Fibroblast of lung (primary cell): ENCODE measurements at places on chromosomes 3 and 15.

GRCh38 chr3:59285560-59285959 lies 235.7 kb upstream of the CFAP20DC start:
- H3K27ac ChIP-seq = no peak overlapping the region
- no peaks in the 10 kb centered on the region for H3K36me3 ChIP-seq
- no peak for DNase-seq
- no peak overlapping the region for H3K4me3 ChIP-seq

GRCh38 chr3:18679238-18679637 lies 254.1 kb upstream of the SATB1 start:
- H3K27me3 ChIP-seq = no peaks in the 10 kb centered on the region
- H3K27ac ChIP-seq = no peak overlapping the region
- DNase-seq = no peak

DNA sequence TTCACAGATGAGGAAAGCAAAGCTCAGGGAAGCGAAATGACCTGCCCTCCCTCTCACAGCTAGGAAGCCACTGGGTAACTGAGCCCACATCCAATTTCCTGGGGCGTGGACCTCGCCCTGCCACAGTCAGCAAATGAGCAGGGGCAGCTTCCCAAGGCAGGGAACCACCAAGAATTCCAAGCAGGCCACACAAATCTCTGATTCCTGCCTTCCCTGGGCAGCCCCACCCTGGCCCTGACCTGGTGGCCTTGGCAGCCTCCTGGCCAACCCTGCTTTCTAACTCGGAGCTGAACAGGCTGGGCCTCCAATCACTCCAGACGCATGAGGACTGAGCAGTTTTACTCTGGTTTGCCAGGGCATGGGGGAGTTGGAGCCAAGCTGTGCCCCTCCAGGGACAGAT lies 203.7 kb upstream of the TLE3 start:
- H3K36me3 ChIP-seq = no peaks in the 10 kb centered on the region
- no peaks in the 10 kb centered on the region for H3K27me3 ChIP-seq
- no peak for DNase-seq
- H3K4me1 ChIP-seq = no peaks in the 10 kb centered on the region
- H3K4me3 ChIP-seq = no peak overlapping the region

- H3K36me3 ChIP-seq = no peaks in the 10 kb centered on the region
- H3K4me1 ChIP-seq = no peaks in the 10 kb centered on the region
- H3K27me3 ChIP-seq = no peaks in the 10 kb centered on the region
- no peak for DNase-seq
- H3K27ac ChIP-seq = no peak overlapping the region
- no peak overlapping the region for H3K4me3 ChIP-seq
Observed at GRCh38 chr15:54636147-54636546, 560.6 kb downstream of the RSL24D1 start.

DNA sequence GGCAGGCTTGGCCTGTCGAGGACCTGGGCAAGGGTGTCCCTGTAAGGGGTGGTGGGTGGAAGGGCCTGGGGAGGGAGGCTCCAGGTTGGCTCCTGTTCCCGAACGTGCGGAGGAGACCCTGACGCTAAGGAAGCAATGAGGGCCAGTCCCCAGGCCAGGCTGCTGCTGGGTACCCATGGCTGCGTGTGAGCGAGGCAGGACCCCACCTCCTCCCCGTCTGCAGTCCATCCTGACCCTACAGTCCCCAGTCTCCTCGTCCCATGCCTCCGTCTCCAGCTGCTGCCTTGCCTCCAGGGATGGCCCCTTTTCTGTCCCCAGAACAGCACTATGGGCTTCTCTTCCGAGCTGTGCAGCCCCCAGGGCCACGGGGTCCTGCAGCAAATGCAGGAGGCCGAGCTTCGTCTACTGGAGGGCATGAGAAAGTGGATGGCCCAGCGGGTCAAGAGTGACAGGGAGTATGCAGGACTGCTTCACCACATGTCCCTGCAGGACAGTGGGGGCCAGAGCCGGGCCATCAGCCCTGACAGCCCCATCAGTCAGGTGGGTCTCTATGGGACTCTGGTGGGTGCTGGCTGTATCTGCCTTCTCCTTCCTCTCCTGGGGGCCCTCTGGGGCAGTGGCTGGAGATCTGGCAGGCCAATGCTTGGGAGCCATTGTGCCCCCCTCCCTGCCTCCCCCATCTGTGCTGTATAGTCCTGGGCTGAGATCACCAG lies 571 bp downstream of the FES start:
- peak overlapping the region; percentile 56 for H3K4me3 ChIP-seq
- peak overlapping the region; percentile 85 for H3K27ac ChIP-seq
- DNase-seq = no peak
- H3K27me3 ChIP-seq = no peaks in the 10 kb centered on the region
- H3K4me1 ChIP-seq = peaks cover 17% of the 10 kb centered on the region
- peaks cover 14% of the 10 kb centered on the region for H3K36me3 ChIP-seq

GRCh38 chr3:123663977-123664376 lies 79.1 kb upstream of the HACD2 start:
- no peak overlapping the region for H3K4me3 ChIP-seq
- H3K36me3 ChIP-seq = peaks cover 21% of the 10 kb centered on the region
- peaks cover 25% of the 10 kb centered on the region for H3K4me1 ChIP-seq
- no peak overlapping the region for H3K27ac ChIP-seq

- H3K4me3 ChIP-seq = no peak overlapping the region
- no peak for DNase-seq
- no peaks in the 10 kb centered on the region for H3K4me1 ChIP-seq
- H3K27me3 ChIP-seq = no peaks in the 10 kb centered on the region
- H3K36me3 ChIP-seq = no peaks in the 10 kb centered on the region
Observed at GRCh38 chr3:38630070-38630469, 19.4 kb downstream of the SCN5A start.

DNA sequence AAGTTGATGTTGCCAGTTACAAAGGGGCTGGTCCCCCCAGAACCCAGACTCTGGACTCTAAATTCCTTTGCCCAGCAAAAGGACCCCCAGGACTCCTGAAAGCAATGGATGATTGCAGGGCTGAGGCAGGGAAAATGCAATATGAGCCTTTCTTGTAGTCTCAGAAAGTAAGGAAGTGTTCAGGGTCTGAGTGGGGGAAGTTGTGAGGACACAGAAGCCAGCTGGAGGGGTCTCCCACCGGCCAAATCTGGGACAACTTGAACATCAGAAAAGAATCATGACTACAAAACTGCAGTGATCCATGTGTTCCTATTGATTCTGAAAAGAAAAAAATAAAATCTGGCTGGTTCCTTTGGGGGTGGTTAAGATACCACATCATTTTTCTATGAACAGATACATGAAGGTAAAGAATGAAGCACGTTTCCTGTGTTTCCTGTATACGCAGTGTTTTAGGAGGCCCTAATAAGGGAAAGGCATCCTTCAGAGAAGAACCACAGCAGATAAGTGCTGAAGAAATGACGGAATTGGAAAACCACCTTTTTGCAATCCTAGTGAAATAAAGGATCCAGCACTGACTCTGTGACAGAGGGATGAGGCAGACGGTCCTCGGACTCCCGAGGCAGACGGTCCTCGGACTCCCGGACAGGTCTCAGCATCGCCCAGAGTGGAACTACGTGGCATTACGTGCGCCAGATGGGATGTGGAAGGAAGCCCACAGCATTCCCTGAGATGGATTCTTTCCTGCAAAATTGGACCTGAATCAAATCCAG lies 22.2 kb upstream of the GRIP2 start:
- H3K27ac ChIP-seq = no peak overlapping the region
- no peaks in the 10 kb centered on the region for H3K27me3 ChIP-seq
- no peak overlapping the region for H3K4me3 ChIP-seq
- no peaks in the 10 kb centered on the region for H3K4me1 ChIP-seq

DNA sequence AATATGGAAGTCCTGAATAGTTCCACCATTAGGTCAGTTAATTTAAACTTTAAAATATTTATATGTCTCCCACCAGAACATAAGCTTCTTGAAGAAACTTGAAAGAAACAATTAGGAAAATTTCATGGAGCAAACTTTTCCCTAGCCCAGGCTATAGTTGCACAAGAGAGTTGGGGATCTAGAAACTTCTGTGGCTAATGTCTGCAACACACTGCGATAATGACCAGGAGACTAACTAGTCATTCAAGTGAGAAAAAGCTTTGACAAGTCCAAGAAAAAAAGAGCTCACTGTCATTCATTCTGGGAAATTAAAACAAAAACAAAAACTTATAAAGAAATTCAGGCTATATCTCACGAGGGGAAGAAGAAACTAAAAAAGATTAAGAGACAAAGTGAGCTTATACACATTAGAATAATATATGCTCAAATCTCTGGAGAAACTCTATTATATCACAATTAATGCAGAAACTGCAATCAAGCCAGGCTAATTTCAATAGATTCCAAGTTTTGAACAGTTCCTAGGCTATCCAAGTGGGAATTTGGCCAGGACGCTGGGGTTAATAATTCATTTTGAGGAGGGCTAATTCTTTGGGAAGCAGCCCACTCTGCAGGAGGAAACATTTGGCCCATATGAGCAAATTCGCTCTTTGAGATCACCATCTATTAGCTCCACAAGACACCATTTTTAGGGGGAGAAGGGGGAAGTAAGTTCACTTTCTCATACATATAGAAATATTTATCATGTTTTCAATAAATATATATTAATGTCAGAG lies 134.6 kb downstream of the MEIS2 start:
- H3K4me3 ChIP-seq = no peak overlapping the region
- H3K4me1 ChIP-seq = no peaks in the 10 kb centered on the region
- DNase-seq = peak; percentile 70
- no peaks in the 10 kb centered on the region for H3K36me3 ChIP-seq
